ENCODE measurements at places on chromosomes 16 and 17. TPM values are rescaled to one million over a fixed set of nuclear protein-coding genes. Genes with fewer than 3 reads are reported as not detected.

The ASPHD1 gene
- total RNA-seq, result 2.1 TPM

The CORO6 gene
- 10.2 TPM for total RNA-seq

The KRTAP4-3 gene
- not detected for total RNA-seq

The ZNF689 gene
- total RNA-seq, result 2.5 TPM

The BFAR gene
- total RNA-seq, result 33.1 TPM

The HBM gene
- not detected for total RNA-seq

The SP6 gene
- total RNA-seq, result under 0.01 TPM

The CLDN7 gene
- 4.2 TPM for total RNA-seq

The RRAD gene
- 11.7 TPM for total RNA-seq

The SNAI3 gene
- total RNA-seq, result not detected

The RAPGEFL1 gene
- total RNA-seq, result 0.52 TPM

The JPH3 gene
- total RNA-seq, result under 0.01 TPM

The CDK5R1 gene
- 0.32 TPM for total RNA-seq

The NLRC3 gene
- total RNA-seq, result under 0.01 TPM

The MMP2 gene
- total RNA-seq, result 1,068 TPM

The SLC38A10 gene
- 49.5 TPM for total RNA-seq

The ASPA gene
- 3.3 TPM for total RNA-seq

The CDR2L gene
- total RNA-seq, result 6.4 TPM

The ZNF764 gene
- 2.0 TPM for total RNA-seq

The TMC8 gene
- total RNA-seq, result not detected

The PDE6G gene
- total RNA-seq, result not detected

The MYH10 gene
- 119 TPM for total RNA-seq

The CREBBP gene
- 16.1 TPM for total RNA-seq

The SLC6A4 gene
- total RNA-seq, result under 0.01 TPM

The PRSS22 gene
- total RNA-seq, result not detected

The ABCA9 gene
- total RNA-seq, result 18.1 TPM

The EPX gene
- not detected for total RNA-seq

The FAM20A gene
- total RNA-seq, result 11.2 TPM

The CD79B gene
- total RNA-seq, result 0.16 TPM

The PCYT2 gene
- total RNA-seq, result 46.2 TPM

The HLF gene
- total RNA-seq, result 0.09 TPM

The CRHR1 gene
- total RNA-seq, result not detected

The KRT40 gene
- total RNA-seq, result not detected

The SRCIN1 gene
- not detected for total RNA-seq

The SPNS3 gene
- total RNA-seq, result not detected

The FOXN1 gene
- not detected for total RNA-seq

The CDH5 gene
- total RNA-seq, result under 0.01 TPM

The TMC7 gene
- total RNA-seq, result 0.52 TPM

The HSD17B2 gene
- total RNA-seq, result 0.09 TPM

The C1QTNF1 gene
- 4.7 TPM for total RNA-seq

The NUDT21 gene
- total RNA-seq, result 45.9 TPM

The MYH2 gene
- not detected for total RNA-seq

The ITGB3 gene
- total RNA-seq, result 4.7 TPM

The KRTAP4-5 gene
- total RNA-seq, result not detected

The EVI2B gene
- total RNA-seq, result 0.16 TPM

The TSPOAP1 gene
- total RNA-seq, result 1.1 TPM

The DPEP3 gene
- total RNA-seq, result not detected

The TBC1D28 gene
- total RNA-seq, result not detected

The DHX40 gene
- total RNA-seq, result 59.9 TPM

The MT1M gene
- total RNA-seq, result 3.9 TPM

The ZSCAN10 gene
- total RNA-seq, result not detected

The MYH1 gene
- total RNA-seq, result not detected

The TEX14 gene
- total RNA-seq, result under 0.01 TPM

The FAM222B gene
- 1.5 TPM for total RNA-seq

The KRT24 gene
- not detected for total RNA-seq

The KRTAP4-1 gene
- not detected for total RNA-seq

The CHRNB1 gene
- total RNA-seq, result 10.1 TPM

The C1QL1 gene
- total RNA-seq, result 0.32 TPM

The COG4 gene
- total RNA-seq, result 94.5 TPM

All from bronchial smooth muscle cell (primary cell).